ENCODE measurements at places on chromosomes 12 and 14. TPM values are rescaled to one million over a fixed set of nuclear protein-coding genes. Genes with fewer than 3 reads are reported as not detected.

DNA sequence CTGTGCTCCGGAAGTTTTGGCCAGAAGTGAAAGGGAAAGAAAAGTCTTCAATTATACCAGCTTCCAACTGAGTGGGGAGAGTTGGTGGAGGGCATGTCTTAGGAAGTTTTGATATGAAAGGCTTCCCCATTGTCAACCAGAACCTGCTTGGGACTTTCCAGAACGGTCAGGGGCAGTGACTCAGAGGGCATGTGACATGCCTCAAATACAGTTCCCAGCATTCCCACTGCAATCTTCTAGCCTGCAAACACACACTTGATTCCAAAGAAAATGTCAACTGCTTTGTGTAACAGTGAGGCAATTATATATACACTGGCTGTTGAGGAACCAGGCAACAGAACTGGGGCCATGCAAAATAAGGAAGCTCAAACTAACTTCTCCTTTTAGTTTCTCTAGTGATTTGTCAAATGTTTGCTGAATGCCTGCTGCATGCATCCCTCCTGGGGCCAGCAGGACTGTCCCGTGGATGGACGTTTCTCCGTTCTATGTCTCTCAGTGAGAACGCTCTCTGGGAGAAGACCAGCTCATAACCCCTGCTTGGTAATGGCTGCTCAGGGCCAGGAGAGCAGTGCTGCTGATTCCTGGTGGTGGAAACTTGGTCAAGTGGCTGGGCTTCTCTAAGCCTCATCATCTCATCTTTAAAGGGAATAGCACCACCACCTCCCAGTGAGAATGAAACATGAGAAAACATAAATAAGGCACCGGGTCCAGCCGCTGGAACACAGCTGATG, 18.3 kb downstream of the SLC25A47 start:
- no peaks in the 10 kb centered on the region for H3K27me3 ChIP-seq
- H3K27ac ChIP-seq = no peak overlapping the region
- H3K36me3 ChIP-seq = peaks cover 30% of the 10 kb centered on the region
- no peak overlapping the region for H3K4me3 ChIP-seq
- no peak for DNase-seq

GRCh38 chr12:47602325-47602724, 103.5 kb downstream of the RPAP3 start:
- no peak for DNase-seq
- no peak overlapping the region for H3K4me3 ChIP-seq
- H3K27ac ChIP-seq = no peak overlapping the region
- no peaks in the 10 kb centered on the region for H3K4me1 ChIP-seq
- H3K36me3 ChIP-seq = no peaks in the 10 kb centered on the region

DNA sequence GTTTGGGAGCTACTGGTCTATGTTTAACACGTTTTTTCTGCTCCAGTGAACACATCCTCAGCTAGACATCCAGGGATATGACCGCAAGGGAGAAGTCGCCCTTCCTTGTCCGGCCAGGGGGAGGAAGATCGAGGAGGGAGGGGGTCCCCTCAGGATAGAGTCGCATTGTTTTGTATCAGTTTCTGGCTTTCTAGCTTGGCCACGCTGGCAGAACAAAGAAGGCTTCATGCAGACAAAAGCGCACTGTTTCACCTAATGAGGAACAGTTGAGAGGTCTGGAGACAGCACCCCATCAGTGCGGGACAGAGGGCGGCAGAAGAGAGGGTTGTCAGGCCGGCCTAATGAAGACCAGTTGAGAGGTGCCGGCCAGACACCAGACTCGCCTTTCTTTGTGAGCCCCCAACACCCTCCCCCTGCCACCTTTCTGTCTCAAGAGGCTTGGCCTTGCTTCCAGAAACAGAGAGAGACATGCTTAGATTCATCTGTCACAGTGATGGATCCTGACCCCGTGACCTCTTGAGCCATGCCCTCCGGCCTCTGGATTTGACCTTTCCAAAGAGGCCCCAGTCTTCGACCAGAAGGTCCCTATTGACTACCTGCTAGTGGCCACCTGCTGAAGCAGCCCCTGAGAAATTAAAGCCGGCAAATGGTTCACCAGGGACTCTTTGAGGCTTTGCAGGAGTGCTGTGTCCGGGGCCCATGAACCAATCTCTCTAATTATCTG, 254.7 kb upstream of the TBX3 start:
- H3K36me3 ChIP-seq = no peaks in the 10 kb centered on the region
- H3K27ac ChIP-seq = no peak overlapping the region
- H3K4me1 ChIP-seq = no peaks in the 10 kb centered on the region
- no peaks in the 10 kb centered on the region for H3K27me3 ChIP-seq

- H3K27me3 ChIP-seq = peaks cover 17% of the 10 kb centered on the region
- no peak for DNase-seq
- H3K27ac ChIP-seq = no peak overlapping the region
- no peak overlapping the region for H3K4me3 ChIP-seq
- no peaks in the 10 kb centered on the region for H3K36me3 ChIP-seq
These were observed 62.2 kb upstream of the CAPRIN2 start for GRCh38 chr12:30816742-30817465.

DNA sequence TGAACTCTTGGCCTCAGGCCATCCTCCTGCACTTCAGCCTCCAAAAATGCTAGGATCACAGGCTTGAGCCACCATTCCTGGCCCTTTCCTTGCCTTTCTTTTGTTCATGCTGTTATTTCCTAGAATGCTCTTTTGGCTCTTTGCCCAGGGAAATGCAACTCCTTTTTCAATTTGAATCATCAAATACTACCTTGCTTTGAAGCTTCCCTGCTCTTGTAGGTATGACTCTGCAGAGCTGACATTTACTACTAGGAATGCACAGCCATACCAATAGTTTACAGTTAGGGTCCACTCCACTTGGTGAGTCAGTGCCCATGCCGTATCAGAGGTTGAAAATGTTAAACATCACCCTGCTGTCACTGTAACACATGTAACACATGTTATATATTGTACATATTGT, 107.0 kb upstream of the CRY1 start:
- no peak overlapping the region for H3K27ac ChIP-seq
- no peaks in the 10 kb centered on the region for H3K27me3 ChIP-seq
- no peak overlapping the region for H3K4me3 ChIP-seq
- no peak for DNase-seq
- no peaks in the 10 kb centered on the region for H3K4me1 ChIP-seq

- no peak for DNase-seq
- H3K4me1 ChIP-seq = no peaks in the 10 kb centered on the region
- H3K27ac ChIP-seq = no peak overlapping the region
- no peaks in the 10 kb centered on the region for H3K27me3 ChIP-seq
- H3K36me3 ChIP-seq = no peaks in the 10 kb centered on the region
These were observed 75.8 kb downstream of the PPP1R36 start for GRCh38 chr14:64625386-64626232.

DNA sequence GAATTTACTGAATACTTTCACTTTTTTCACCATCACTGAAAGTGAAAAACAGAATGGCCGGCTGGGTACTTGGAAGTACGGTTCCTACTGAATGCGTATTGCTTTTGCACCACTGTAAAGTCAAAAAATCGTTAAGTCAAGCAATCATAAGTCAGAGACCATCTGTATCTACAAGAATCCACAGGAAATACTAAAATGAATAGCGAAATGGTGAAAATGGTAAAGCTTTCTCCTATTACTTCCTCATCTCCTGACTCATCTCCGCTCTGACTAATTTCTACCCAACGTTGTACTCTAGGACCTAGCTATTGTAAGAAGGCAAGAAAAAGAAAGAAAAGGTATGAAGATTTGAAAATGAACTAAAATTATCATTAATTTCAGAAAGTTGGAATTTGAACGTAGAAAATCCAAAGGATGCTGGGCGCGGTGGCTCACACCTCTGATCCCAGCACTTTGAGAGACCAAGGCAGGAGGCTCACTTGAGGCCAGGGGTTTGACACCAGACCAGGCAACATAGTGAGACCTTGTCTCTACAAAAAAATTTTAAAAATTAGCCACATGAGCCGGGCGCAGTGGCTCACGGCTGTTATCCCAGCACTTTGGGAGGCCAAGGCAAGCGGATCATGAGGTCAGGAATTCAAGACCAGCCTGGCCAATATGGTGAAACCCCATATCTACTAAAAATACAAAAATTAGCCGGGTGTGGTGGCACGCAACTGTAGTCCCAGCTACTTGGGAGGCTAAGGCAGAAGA, 5.3 kb upstream of the CDCA4 start:
- no peak overlapping the region for H3K27ac ChIP-seq
- peaks cover 38% of the 10 kb centered on the region for H3K4me1 ChIP-seq

FGD4 gene
- 0.34 TPM for total RNA-seq

DNA sequence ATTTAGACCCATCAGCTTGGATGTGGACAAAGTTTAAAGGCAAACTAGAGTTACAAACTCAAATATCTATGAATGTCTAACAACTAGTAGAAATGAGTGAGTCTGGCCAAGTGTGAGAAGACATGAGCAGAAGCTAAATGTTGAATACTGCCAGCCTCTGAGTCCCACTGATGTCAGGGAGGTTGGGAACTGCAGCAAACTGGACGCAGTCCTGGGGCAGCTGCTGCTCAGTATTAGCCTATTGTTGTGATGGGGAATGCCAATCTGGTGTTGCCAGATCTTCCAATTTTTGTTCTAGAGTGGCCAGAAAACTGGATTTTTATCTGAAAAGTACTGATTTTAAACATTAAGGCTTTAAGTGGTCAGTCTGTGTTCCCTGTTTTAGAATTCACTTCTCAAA, 770.4 kb upstream of the STXBP6 start:
- no peak for DNase-seq
- no peak overlapping the region for H3K4me3 ChIP-seq
- no peaks in the 10 kb centered on the region for H3K36me3 ChIP-seq

GRCh38 chr12:113268621-113269020, 47.4 kb downstream of the TPCN1 start:
- no peak overlapping the region for H3K27ac ChIP-seq
- no peak for DNase-seq
- peaks cover 8% of the 10 kb centered on the region for H3K4me1 ChIP-seq
- no peak overlapping the region for H3K4me3 ChIP-seq
- H3K36me3 ChIP-seq = peaks cover 61% of the 10 kb centered on the region
- no peaks in the 10 kb centered on the region for H3K27me3 ChIP-seq

SPX gene
- total RNA-seq = not detected

GRCh38 chr12:114073076-114073475, 107.0 kb upstream of the RBM19 start:
- no peak overlapping the region for H3K4me3 ChIP-seq
- H3K27me3 ChIP-seq = no peaks in the 10 kb centered on the region

- no peak for DNase-seq
- no peak overlapping the region for H3K4me3 ChIP-seq
- H3K27ac ChIP-seq = no peak overlapping the region
- no peaks in the 10 kb centered on the region for H3K4me1 ChIP-seq
These were observed 494.5 kb downstream of the TMEM132D start for GRCh38 chr12:129409281-129409680.
